ENCODE measurements at places on chromosomes 13 and 19. TPM values are rescaled to one million over a fixed set of nuclear protein-coding genes. Genes with fewer than 3 reads are reported as not detected.

FGF22 gene
- total RNA-seq = not detected

SEMA6B gene
- 136 TPM for total RNA-seq

HCST gene
- total RNA-seq = not detected

CYP4F8 gene
- not detected for total RNA-seq

LIM2 gene
- not detected for total RNA-seq

ZNF490 gene
- total RNA-seq = 9.9 TPM

SPRED3 gene
- 1.8 TPM for total RNA-seq

FUT1 gene
- 6.9 TPM for total RNA-seq

C13orf42 gene
- total RNA-seq = not detected

SAE1 gene
- total RNA-seq = 174 TPM

PCDH8 gene
- total RNA-seq = not detected

IZUMO2 gene
- total RNA-seq = not detected

ZNF813 gene
- total RNA-seq = 4.6 TPM

CLIP3 gene
- total RNA-seq = 0.81 TPM

EXOC3L2 gene
- 3.4 TPM for total RNA-seq

MPHOSPH8 gene
- total RNA-seq = 9.2 TPM

PROZ gene
- not detected for total RNA-seq

TTC9B gene
- not detected for total RNA-seq

LILRB2 gene
- total RNA-seq = not detected

CDC42EP5 gene
- total RNA-seq = 53.5 TPM

DHX34 gene
- 9.7 TPM for total RNA-seq

SLC17A7 gene
- total RNA-seq = 0.16 TPM

ERICH4 gene
- not detected for total RNA-seq

OR2Z1 gene
- total RNA-seq = not detected

ZIC5 gene
- total RNA-seq = not detected

PPM1N gene
- total RNA-seq = 0.63 TPM

KLK12 gene
- total RNA-seq = not detected

GNA15 gene
- under 0.01 TPM for total RNA-seq

TINCR gene
- total RNA-seq = 0.06 TPM

ZNF571 gene
- total RNA-seq = 5.7 TPM

MATK gene
- total RNA-seq = 0.50 TPM

TLE6 gene
- 0.97 TPM for total RNA-seq

ZNF430 gene
- total RNA-seq = 9.9 TPM

MEIOSIN gene
- total RNA-seq = not detected

ALOX5AP gene
- not detected for total RNA-seq

KLHL26 gene
- total RNA-seq = 9.9 TPM

FLT1 gene
- 63.8 TPM for total RNA-seq

ATP8A2 gene
- total RNA-seq = under 0.01 TPM

ONECUT3 gene
- total RNA-seq = not detected

LGALS4 gene
- total RNA-seq = not detected

CYP2A7 gene
- total RNA-seq = not detected

KIR3DL1 gene
- not detected for total RNA-seq

GJA3 gene
- total RNA-seq = not detected

IL11 gene
- under 0.01 TPM for total RNA-seq

NR2F6 gene
- 39.3 TPM for total RNA-seq

PSG1 gene
- total RNA-seq = 0.06 TPM

CYP4F11 gene
- not detected for total RNA-seq

FOSB gene
- total RNA-seq = 18.5 TPM

FCER2 gene
- not detected for total RNA-seq

Data from bladder microvascular endothelial cell (primary cell).